ENCODE measurements at places on chromosomes 1 and 21. TPM values are rescaled to one million over a fixed set of nuclear protein-coding genes. Genes with fewer than 3 reads are reported as not detected.

GRCh38 chr1:88979054-88979748 lies 13.2 kb downstream of the KYAT3 start:
- DNase-seq: no peak

- no peak for DNase-seq
Measured at GRCh38 chr1:68495532-68495931, 1.4 kb downstream of the DEPDC1 start.

- DNase-seq: no peak
Measured at GRCh38 chr1:34176830-34177603, at the start of gene C1orf94. Gene C1orf94, plus strand, starts transcription at chr1:34176907. Its CDS starts 883 bp downstream, at chr1:34177790.

DNA sequence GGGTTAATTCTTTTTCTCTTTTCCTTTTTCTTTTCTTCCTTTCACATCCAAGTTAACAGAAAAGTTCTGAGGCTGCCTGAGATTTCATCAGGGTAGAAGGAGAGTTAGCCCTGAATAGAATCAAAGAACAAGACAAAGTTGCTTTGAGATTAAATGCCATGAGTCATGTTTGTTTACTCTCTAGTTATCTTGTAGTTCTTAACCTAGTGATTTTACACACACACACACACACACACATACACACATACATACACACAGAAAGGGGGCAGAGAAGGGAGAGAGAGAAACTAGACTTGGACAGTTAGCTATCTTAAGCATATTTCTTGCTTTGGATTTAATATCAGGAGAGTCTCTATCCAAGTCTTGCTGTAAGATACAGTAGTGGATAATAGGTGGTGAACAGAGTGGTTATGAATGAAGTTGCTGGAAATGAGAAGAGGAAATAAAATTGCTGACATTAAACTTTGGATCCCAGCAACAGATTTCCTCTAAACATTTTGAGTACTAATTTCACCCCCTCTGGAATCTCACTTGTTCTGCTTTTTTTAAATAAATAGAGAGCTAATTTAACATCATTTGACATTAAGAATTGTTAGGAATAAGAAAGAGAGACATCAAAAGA lies 19.9 kb downstream of the PLA2G4A start:
- DNase-seq: no peak

DNA sequence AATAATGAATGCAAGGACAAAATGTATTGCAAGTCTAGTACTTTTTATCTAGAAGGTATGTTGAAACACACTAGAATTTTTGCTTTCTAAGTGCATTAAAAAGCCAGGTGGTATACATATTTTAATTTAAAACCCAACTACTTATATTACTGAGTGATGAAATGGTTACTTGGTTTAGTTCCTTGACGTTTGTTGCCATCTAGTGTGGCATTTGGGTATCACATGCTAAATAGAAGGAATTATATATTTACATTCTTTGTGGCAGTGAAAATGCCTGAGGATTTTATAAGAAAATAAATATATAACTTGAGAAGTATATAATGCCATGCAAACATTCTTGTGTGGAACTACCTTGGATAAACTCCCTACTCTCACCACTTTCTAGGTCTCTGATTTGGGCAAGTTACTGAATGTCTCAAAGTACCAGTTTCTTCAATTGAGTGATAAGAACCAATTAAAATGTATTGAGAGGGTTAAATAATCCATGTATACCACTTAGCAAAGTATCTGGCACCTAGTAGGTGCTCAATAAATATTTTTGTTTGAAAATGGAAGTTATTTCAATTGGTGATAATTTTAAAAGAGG lies 69.6 kb downstream of the SDCCAG8 start:
- no peak for DNase-seq

DNA sequence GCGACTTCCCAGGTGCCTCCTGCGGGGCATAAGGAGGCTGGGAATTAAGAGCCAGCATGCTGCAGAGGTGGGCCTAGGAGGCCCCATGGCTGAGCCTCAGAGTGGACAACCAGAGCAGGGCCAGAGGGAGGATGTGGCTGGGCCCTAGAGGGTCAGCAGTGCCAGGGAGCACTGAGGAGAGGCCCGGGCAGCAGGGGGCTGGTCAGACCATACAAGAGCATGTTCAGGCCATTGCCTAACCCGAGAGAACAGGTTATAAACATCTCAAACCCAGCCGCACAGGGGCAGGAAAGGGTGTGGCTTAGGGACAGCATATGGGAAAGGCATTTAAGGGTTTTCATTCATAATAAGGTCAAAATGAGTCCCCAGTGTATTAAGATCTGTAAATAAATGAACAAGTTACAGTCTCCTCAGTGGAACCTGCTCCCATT lies 51.1 kb downstream of the IER5 start:
- no peak for DNase-seq

DNA sequence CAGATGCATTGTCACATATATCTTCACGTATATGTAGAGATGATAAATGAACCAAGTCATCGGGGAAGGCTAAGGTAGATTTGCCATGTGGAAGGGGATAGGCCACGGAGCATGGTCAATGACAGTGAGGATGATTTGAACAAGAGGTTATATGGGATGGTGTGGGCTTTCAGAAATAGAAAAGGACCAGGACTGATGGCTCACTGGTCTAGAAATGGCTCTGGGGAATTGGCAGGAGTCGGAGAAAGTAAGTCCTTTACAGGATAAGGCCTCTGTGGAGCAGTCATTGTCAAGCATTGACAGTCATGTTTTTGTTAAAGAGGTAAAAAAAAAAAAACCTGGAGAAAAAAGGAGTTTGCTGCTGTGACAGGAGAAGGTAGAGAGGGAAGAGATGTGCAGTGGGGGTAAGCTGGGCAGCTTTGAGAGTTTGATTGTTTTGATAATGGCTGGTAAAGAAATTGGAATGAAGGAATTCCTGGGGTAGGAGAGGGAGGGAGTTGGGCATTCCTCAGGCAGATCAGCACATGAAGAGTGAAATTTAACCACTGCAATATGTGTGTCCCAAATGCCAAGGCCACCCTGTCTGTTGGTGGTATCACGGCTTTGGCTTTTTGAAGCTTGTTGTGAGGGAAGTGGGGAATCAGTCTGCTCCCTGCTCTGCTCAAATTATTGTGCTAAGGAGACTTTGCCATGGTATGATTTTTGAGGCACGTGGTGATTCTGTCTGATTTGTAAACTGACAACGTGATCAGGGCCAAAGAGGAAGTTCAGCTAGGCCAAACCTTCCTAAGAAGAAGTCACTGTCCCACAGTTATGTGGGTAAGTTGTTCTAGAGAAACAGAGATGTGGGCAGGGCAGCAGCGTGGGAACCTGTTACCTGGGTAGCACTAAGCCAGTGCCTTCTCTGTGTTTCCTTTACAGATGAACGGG lies 26.0 kb downstream of the MACF1 start:
- no peak for DNase-seq

DNA sequence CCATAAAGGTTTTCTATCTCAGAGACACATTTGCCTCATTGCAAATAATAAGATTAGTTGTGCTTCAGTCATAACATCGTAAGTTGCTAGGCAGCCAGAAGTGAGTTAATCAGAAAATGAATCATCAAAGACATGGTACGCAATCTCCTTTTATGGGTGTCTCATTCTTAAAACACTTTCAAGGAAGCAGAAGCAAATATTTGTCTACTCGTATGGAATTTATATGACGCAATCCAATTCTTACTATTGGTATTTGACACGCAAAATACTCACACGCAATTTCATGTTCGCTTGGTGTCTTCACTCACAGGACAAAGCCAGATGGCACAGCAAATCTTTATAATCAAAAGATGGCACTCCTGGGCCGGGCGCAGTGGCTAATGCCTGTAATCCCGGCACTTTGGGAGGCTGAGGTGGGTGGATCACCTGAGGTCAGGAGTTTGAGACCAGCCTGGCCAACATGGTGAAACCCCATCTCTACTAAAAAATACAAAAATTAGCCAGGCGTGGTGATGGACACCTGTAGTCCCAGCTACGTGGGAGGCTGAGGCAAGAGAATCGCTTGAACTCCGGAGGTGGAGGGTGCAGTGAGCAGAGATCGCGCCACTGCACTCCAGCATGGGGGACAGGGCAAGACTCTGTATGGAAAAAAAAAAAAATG lies 56.4 kb downstream of the HLCS start:
- DNase-seq: no peak

DNA sequence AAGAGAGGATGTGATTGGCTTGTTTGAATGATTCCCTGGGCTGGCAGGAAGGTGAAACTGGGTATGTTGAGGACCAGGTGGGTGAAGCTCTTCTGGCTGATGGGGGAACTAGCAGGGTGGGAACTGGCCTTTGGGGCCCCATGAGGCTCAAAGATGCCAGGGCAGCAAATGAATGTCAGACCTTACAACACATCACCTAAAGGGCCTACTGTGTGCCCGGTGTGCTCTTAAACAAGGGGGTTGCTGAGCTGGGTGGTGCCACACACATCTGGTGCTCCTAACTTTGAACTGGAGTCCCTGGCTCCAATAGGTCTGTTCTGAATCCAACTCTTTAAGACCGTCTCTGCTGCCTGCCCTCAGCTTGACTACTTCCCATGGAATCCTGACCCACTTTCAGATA lies 21.3 kb upstream of the HTR1D start:
- DNase-seq: no peak

- DNase-seq: no peak
Measured at GRCh38 chr1:6249739-6250689, 6.0 kb downstream of the HES3 start.

DNA sequence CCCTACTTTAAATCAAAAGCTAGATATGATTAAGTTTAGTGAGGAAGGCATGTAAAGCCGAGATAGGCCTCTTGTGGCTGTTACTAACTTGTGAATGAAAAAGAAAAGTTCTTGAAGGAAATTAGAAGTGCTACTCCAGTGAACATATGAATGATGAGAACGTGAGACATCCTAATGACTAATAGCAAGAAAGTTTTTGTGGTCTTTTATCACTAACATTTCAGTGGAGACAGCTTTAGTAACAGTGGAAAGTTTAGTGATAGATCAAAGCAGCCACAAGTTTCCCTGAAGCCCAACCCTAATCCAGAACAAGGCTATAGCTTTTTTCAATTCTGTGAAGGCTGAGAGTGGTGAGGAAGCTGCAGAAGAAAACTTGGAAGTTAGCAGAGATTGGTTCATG lies 73.6 kb upstream of the LRRC8B start:
- no peak for DNase-seq

- no peak for DNase-seq
Measured at GRCh38 chr1:170698301-170699275, 34.7 kb downstream of the PRRX1 start.

DNA sequence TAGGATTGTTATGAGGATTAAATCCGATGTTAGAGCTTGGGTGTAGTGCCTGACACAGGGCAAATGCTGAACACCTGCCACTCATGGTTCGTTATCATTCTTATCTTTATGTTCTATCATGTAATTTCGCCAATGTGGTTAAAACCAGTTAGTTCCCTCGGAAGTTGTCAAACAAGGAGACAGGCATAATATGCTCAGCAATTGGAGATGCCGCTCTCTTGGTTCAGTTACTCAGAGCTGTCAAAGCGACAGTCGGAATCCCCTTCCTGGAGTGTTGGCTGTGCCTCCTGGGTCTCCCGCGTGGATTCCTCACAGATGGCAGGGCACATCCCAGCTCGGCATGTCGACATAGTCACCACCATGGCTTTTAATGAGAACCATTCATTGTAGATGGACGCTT lies 192.2 kb downstream of the ROR1 start:
- DNase-seq: no peak

DNA sequence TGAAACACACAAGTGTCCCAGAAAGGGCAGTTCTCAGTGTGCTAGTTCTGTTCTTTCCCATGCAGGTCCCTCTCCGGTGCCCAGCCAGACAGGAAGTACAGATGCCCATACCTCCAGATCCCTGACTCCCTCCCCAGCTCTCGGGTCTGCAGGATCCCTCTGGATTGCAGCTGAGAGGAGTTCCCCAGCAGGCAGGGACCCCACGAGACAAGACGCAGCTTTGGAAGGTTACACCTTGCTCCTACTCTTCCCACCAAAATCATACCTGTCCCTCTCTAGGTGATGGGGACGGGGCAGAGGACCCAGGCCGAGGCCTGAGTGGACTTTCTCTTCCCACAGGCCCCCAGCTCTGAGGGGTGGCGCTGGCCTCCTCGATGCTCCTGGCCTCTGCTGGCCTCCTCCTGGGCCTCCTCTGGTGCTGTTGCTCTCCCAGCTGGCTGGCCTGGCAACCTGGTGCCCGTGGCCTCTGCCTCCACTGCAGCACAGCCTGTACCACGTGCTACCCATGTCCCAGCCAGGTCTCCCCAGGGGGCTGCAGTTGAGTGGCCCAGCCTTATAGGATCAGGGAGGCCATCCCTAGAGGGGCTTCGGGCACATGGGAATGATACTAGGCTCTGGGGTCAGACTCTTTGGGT lies 9.4 kb downstream of the LDLRAD2 start:
- no peak for DNase-seq

DNA sequence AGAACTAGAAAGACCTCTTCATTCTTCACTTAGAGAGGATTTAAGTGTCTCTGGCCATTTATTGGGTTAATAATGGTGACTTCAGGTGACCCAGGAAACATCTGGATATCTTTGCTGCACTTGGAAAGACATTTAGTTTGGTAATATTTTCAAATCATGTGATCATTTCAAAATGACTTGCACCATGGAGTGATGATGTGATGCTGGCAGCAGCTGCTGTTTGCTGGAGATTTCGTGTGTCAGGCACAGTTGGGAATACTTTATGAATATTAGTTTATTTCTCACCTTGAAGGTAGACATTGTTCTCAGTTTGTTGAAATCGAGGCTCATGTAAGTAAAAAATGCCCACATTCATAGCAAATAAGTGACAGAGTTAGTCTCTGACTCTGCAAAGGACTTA lies 236.0 kb downstream of the DISC1 start:
- no peak for DNase-seq

- DNase-seq: no peak
Measured at GRCh38 chr1:224253721-224254120, 70.7 kb downstream of the DEGS1 start.

GRCh38 chr1:150056407-150056806 lies 11.2 kb upstream of the VPS45 start:
- DNase-seq: no peak

DNA sequence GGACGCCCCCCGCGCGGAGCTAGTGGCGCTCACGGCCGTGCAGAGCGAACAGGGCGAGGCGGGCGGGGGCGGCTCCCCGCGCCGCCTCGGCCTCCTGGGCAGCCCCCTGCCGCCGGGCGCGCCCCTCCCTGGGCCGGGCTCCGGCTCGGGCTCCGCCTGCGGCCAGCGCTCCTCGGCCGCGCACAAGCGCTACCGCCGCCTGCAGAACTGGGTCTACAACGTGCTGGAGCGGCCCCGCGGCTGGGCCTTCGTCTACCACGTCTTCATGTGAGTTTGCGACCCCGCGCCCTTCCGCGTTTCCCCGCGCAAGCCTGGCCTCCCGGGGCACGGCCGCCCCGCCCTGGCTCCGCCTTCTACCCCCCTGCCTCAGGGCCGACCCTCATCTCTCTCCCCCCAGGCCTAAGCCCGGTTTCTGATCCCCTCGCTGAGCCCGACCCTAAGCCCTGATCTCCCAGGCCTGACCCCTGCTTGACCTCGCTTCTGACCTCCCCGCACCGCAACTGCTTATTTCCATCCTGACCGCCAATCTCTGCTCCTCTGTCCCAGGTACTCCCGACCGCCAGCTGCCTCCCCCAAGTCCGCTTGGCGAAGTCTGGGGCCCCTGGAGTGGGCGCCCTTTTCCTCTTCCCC lies 669 bp downstream of the KCNQ4 start:
- DNase-seq: no peak

The HRNR gene
- 0.04 TPM for total RNA-seq

The LCE1D gene
- 942 TPM for total RNA-seq

The ESRRG gene
- 7.0 TPM for total RNA-seq

The KIF14 gene
- 0.37 TPM for total RNA-seq

The SPRR1A gene
- not detected for total RNA-seq

The MAP1LC3C gene
- total RNA-seq: 7.4 TPM

The CYP4A11 gene
- total RNA-seq: not detected

The TACSTD2 gene
- total RNA-seq: 960 TPM

The RNF223 gene
- total RNA-seq: 19.5 TPM

The SPOCD1 gene
- total RNA-seq: 0.51 TPM

The ACKR1 gene
- total RNA-seq: 17.4 TPM

All from lower leg skin (tissue), 4 donors.